Upper lobe of right lung (tissue), 1 donor: ENCODE measurements at places on chromosomes 4 and X.

- no peak for DNase-seq
Measured at GRCh38 chr4:138320831-138321230, 78.7 kb upstream of the SLC7A11 start.

- DNase-seq, result no peak
Measured at GRCh38 chrX:44992775-44993174, 119.8 kb downstream of the KDM6A start.

- no peak for DNase-seq
Measured at GRCh38 chr4:154427149-154427548, 64.5 kb downstream of the DCHS2 start.

DNA sequence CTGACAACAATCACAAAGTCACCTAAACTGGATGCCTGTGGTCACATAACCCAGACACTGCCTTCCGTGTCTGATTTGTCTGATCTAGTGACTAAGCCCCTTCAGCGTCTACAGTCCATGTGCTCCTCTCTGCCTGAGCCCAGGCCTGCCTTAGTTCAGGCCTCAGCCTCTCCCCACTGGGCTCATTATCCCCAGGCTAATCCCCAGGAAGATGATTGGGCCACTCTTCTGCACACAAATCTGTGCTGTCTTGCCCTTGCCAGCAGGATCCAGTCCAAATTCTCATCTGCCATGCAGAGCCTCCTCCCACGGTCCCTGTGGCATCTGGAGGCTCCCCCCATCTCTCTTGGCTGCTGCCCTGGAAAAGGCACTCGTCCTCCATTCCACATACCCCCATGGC is 96.5 kb downstream of the SLC2A9 start:
- no peak for DNase-seq

DNA sequence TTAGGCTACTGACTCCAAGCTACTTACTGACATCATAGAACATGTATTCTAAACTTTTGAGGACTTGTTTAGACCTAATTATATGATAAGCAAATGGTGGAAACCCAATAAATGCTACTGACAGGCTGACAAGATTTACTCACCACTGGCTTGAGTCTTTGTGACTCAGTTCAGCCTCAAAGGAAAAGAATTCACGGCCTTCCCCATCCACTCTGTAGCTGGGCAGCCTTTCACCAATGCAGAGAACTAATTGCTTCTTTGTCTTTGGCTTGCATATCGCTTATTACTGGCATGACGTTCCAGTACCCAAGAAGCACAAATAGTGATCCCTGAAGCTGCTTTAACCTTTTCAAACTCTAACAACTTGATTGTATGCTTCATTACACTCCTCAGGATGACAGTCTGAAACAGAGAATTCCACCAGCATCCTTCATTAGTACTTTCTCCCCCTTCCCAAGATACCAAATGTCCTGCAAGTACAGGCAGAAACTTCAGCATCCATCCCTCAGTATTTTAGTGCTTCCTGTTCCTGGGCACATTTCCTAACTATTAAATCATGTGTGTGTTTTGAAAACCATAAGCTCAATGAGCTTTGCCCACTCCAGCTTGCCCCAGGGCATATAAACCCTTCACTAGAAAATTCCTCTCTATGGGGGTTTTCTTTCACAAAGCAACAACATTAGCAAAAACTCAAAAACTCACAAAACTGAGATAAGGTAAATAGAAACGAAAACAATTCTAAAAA is 298.1 kb upstream of the SLC7A11 start:
- DNase-seq, result no peak
